ENCODE measurements at places on chromosomes 4 and X. TPM values are rescaled to one million over a fixed set of nuclear protein-coding genes. Genes with fewer than 3 reads are reported as not detected.

GABRG1 gene
- 0.08 TPM for total RNA-seq

CDX4 gene
- total RNA-seq = not detected

SULT1B1 gene
- 0.28 TPM for total RNA-seq

XAGE1A gene
- total RNA-seq = not detected

TRAM1L1 gene
- total RNA-seq = not detected

GAGE2A gene
- total RNA-seq = not detected

All from liver (tissue), 10 donors.